ENCODE measurements at places on chromosomes 11 and 22.

- DNase-seq, result peak; percentile 8
Measured at GRCh38 chr11:121482231-121483129, 29.7 kb upstream of the SORL1-AS1 start.

GRCh38 chr11:115500547-115501501 is 3.4 kb downstream of the CADM1 start:
- DNase-seq, result no peak

- DNase-seq, result no peak
Measured at GRCh38 chr22:48146426-48146825, 1384.0 kb downstream of the TBC1D22A start.

DNA sequence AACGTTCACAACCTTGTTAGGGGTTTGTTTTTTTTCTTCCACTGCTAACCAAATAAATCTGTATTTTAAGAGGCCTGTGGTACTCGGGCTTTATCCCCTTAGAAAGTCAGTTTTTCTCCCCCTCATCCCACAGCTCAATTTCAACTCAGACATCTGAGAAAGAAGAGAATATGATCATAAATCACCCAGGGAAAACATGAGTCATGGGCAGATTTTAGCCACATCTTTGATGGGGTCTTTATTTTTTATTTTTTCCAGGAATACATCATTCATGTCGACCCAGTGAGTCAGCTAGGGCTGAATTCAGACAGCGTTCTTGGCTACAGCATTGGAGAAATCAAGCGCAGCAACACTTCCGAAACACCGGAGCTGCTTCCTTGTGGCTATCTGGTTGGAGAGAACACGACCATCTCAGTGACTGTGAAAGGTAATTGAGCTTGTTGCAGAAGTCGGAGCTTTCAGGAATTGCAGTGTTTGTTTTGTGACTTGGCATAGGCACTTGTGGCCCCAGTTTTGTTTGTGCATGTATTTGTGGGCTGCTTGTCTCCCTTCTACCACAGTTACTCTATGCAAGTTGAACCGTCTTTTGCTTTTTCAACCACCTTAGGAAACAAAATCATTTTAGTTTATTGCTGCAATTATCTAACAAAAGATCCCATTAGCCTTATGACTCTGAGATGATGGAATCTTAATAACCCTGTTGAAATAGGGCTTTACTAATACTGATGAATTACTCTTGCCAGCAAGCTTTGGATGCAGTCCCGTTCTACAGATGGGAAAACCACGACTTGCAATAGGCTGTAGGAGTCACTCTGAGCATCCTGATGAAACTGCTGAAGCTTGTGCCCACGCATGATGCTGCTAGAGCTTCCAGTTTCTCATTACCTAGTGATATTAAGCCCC is 62.7 kb downstream of the DBX1 start:
- no peak for DNase-seq

GRCh38 chr11:103812680-103813079 is 223.8 kb upstream of the DDI1 start:
- no peak for DNase-seq

DNA sequence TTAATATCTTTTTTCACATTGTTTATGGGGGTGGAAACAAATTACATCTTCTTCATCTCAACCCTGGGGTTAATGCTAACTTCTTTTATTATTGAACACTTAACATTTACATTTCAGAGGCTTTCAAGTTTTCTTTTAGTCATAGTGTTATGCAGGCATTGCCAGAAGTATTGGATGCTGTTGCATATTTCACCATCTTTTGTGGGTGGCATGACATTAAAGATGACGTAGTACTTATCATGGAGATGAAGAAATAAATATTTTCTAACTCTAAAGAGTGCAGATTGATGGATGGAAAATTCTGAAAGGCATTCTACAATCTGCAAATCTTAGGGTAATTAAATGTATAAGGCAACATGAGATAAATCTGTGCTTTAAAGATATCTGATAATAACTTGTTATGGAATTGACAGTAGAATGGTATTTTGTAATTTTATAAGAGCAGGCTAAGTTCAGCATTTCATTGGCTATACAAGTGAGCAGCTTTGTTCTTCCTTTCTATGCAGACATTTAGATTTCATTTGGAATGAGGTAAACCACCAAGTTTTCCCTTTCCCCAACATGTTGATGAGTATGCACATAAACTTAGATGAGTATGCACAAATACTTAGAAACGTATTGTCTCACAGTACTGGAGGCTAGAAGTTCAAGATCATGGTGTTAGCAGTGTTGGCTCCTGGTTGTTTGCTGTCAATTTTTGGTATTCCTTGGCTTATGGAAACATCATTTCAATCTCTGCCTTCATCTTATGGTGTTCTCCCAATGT is 924.4 kb downstream of the METTL15 start:
- no peak for DNase-seq

Measured in stimulated activated CD8-positive, alpha-beta memory T cell treated with anti-CD3 and anti-CD28 coated beads, Interleukin-7, amount 100 ng/mL, for 24 hours (primary cell).